ENCODE measurements at places on chromosomes 12 and 14.

DNA sequence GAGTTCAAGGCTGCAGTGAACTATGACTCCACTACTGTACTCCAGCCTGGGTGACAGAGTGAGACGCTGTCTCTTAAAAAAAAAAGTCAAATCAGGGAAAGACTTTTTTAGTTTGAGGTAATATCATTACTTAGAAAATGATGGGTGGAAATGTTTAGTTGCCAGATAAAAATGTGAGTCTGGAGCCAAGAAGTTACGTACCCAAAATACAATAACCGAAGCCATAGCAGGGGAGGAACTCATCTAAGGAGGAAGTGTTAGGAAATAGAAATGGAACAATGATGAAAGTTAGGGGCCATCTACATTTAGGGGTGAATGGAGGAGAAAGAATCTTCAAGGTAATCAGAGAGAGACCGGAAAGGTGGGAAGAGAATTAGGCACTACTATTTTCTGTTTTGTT, 98.8 kb downstream of the DACT1 start:
- DNase-seq, result no peak

DNA sequence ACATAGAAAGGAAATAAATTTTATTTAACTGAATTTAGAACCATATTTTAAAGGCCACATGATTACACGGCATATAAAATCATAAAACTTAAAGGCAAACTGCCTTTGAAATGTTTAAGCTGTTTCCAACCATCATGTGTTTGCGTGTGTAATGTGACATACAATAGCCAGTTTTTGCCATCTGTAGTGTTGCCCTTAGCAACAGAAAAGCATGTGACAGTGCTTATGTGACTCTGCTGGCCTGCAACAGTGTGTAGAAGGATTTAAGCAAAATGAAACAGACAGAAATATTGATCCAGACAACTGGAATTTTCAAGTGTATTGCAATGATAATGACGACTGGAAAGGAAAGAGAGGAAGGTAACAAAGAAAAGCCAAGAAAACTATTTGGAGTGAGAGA, 49.5 kb downstream of the TSPAN19 start:
- DNase-seq, result no peak

DNA sequence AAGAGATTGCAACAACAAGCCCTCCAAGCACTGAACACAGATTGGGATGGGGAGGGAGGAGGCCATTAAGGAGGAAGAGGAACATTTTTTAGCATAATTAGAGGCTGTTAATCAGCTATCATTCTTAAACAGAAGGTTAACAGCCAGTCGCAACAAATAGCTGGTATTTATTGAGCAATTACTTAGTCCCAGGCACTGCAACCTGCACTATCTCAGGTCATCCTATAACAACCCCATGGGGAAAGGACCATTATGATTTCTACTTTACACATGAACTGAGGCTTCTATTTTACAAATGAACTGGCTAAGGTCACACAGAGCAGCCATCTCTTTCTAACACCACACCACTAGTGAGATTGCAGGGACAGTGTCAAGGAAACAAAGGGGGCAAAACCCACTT, 10.4 kb downstream of the RAB35 start:
- DNase-seq, result no peak

DNA sequence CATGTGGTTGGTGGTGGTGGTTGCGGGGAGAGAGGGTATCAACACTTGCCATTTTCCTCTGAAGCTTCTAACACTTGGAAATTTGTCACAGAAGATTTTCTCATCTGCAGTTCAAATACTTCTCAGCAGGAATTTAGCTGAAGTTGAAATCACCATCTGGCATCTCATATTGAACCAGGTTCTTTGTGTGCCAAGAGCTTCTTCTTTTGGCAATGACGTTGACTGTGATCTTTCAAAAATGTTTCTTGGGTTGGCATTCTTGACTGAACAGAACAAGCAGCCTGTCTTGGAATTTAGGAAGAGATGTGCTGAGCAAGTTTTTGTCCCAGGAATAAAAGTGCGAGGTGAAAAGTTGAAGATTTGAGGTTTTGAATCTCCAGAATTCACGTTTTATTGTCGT, 8.7 kb upstream of the NIN start:
- no peak for DNase-seq

DNA sequence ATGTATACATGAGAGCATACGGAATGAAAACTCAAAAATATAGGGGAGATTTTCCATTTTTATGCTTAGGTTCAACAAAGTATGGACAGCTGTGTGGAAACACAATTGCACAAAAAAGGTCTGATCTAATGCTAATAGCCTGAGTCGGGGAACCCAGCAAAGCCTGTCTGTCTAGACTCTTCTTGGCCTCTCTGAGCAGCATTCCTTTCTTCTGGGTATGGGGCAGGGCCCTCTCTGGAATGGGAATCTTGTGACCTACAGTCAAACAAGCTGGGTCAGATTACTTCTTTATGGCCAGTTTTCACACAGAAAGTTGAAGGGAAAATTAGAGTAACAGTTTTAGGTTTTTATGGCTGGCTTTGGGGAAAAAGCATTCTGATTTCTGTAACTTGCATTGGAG, 534.0 kb upstream of the LMO3 start:
- DNase-seq, result no peak

- DNase-seq, result no peak
These were observed 287.3 kb downstream of the NAV3 start for GRCh38 chr12:78118036-78118435.

DNA sequence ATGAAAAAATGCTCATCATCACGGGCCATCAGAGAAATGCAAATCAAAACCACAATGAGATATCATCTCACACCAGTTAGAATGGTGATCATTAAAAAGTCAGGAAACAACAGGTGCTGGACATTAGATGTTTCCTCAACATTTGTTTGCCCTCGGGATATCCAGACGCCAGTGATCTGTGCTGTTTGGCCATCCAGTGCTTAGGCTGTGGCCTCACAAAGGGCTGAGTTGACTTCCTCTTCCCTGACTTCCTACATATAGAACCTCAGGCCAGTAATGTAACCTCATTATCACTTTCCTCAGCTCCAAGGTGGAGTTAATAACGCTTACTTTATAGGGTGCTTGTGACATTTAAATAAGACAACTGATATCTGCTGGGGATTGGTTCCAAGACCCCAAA, 51.8 kb downstream of the SLC15A5 start:
- no peak for DNase-seq

GRCh38 chr12:122137681-122138080, 36.3 kb downstream of the IL31 start:
- no peak for DNase-seq

DNA sequence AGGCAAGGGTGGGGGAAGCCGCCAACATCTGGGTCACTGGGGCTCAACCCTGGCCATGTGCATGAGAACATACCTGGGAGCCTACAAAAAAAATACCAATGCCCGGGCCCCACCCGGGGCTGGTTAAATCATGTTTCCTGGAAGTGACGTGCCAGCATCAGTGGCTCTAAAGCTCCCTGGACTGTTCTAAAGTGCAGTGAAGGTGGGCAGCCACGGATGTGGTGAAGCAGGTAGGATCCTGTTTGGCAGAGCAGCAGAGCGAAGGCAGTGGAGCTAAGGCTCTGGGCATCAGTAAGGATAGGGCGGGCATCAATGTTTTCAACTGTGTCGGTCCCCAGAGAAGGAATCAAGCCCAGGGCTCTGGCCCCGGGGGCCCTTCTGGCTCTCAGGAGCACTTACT, 525 bp upstream of the GPR68 start:
- no peak for DNase-seq

DNA sequence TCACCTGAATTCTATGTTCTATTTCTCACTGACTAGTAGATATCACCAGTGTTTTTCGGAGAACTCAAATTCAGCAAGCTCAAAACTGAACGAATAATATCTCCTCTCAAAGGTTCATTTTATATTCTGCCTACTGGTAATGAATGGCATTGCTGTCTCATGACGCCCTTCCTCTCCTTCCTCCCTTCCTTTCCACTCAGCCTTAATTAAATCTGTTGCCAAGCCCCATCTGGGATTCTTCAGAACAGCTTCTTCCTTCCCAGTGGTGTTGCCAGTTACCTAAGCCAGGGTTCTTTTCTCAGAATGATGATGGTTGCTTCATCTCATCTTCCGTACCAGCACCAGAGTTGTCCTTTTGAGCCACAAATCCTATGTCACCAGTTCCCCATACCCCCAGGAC, 143.2 kb downstream of the SYNE2 start:
- DNase-seq, result no peak

- no peak for DNase-seq
These were observed 128.2 kb downstream of the VRK1 start for GRCh38 chr14:96925422-96925821.

GRCh38 chr12:122963941-122964265, 2.4 kb downstream of the ABCB9 start:
- DNase-seq, result no peak

- DNase-seq, result no peak
These were observed 91.7 kb upstream of the FUT8 start for GRCh38 chr14:65320661-65321308.

GRCh38 chr14:54498095-54498531, 9.3 kb upstream of the GMFB start:
- no peak for DNase-seq

- DNase-seq, result no peak
These were observed 49.8 kb downstream of the SDR9C7 start for GRCh38 chr12:56884421-56884820.

- DNase-seq, result no peak
These were observed 105.6 kb downstream of the GPR135 start for GRCh38 chr14:59359431-59360124.

DNA sequence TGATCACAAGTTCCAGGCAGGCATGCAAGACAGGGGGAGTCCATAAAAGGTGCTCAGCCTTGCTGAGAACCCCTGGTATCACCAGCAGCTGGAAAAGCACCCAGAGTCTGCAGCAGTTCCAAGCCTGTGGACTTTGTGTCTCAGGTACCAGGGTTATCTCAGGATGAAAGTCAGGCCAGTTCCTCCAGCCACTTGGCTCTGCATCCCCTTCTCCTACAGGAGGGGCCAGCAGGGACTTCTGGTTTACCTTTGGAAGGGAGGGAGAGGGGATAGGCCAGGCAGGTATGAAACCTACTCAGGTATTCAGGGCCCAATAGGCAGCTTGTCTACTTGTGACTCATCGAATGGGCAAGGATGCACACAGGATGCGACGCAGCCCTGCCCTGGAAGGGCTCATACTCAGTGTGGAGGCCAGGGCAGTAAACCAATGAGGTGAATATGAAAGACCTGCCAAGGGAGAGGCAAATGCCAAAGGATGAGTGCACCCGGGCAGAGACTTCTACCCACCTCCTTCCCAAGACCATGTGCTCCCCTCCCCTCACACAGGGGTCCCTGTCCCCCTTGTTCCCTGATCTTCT, 148.2 kb downstream of the SLC38A6 start:
- no peak for DNase-seq

GRCh38 chr14:55347748-55348147, 63.9 kb downstream of the ATG14 start:
- no peak for DNase-seq

GRCh38 chr14:100851586-100851916, 25.6 kb downstream of the MEG3 start:
- DNase-seq, result no peak

DNA sequence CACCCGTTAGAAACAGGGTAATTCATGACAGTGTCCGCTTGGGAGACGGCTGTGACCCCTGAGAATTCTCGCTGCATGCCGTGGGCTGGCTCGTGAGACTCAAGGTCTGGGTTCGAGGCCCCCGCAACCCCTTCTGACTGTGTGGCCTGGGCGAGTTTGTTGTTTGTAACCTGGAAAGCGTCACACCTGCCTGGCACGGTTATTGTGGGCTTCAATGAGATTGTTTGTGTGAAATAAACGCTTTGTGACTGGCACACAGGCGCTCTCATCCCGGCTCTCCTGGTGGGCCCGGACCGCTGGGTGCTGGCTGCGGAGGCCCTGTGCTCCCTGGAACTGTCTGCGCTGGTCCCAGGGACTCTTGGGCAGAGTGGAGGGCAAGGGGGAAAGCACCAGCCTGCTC, 33.9 kb downstream of the MEG3 start:
- DNase-seq, result no peak

DNA sequence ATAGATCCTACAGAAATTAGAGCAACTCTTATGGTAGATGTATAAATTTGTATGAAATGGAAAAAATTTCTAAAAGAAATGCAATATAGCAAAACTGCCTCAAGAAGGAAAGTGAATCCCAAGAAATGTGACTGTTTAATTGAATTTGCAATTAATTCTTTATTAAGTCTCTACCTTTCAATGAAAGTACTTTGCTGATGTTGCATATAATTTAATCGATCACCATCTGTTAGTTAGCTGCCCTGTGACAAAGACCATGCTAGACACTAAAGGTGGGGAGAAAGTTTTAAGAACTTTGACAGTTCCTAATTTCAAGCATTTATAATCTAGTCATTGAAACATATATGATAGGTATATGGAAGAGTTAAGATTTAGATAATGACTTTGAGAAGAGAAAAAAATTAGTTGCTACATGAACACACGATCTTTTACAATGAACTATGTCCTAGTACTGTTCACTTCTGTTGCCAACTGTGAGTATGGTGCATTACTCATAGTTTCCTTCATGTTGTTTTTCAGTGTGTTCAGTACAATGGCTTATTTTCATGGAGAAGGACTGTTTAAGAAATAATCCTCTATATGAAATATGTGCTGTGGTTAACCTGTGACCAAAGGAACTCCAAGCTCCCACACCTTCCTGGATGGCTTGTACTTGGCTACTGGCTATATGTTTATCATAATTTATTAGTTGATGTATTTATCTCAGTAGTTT, 128.4 kb downstream of the METTL25 start:
- no peak for DNase-seq

GRCh38 chr14:31405599-31406232, 14.6 kb downstream of the HEATR5A start:
- no peak for DNase-seq

DNA sequence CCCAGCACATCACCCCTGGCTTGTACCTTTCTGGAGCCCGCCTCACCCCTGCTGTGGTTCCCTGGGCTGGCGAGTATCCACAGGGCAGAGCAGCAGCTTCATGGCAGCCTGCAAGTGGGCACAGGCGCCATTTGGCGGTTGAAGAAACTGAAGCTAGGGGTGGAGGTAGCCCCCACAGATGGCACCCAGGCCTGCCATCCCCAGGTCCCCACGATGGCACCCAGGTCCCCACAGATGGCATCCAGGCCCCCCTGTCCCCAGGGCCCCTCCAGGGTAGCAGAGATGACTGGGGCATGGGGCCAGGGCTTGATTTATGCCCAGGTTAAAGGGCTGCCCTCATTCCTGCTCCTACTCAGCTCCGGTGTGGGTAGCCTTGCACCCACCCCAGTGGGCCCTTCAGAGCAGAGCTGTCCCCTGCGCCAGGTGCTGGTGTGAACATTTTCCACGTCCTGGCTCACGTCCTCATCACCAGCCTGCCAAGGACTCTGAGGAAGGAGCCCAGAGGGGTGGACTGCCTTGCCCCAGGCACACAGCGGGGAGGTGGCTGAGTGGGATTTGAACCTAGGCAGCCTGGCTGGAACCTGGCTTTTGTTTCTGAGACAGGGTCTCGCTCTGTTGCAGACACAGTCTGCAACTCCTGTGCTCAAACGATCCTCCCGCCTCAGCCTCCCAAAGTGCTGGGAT, 8.7 kb downstream of the MMP17 start:
- no peak for DNase-seq

- no peak for DNase-seq
These were observed 248.6 kb upstream of the SOX5 start for GRCh38 chr12:24198070-24198469.

GRCh38 chr12:69991690-69992288, 166.8 kb downstream of the MYRFL start:
- DNase-seq, result no peak

GRCh38 chr12:127810041-127810440, 456.9 kb upstream of the TMEM132C start:
- no peak for DNase-seq

All from HS-27A (cell line).